ENCODE measurements at places on chromosomes 12 and 14.

- H3K4me3 ChIP-seq, result peak overlapping the region; percentile 92
- no peaks in the 10 kb centered on the region for H3K36me3 ChIP-seq
- peak; percentile 67 for DNase-seq
- H3K27me3 ChIP-seq, result no peaks in the 10 kb centered on the region
- peaks cover 44% of the 10 kb centered on the region for H3K4me1 ChIP-seq
- peak overlapping the region; percentile 95 for H3K27ac ChIP-seq
Observed at GRCh38 chr14:85527006-85527405, 2.9 kb upstream of the FLRT2 start.

DNA sequence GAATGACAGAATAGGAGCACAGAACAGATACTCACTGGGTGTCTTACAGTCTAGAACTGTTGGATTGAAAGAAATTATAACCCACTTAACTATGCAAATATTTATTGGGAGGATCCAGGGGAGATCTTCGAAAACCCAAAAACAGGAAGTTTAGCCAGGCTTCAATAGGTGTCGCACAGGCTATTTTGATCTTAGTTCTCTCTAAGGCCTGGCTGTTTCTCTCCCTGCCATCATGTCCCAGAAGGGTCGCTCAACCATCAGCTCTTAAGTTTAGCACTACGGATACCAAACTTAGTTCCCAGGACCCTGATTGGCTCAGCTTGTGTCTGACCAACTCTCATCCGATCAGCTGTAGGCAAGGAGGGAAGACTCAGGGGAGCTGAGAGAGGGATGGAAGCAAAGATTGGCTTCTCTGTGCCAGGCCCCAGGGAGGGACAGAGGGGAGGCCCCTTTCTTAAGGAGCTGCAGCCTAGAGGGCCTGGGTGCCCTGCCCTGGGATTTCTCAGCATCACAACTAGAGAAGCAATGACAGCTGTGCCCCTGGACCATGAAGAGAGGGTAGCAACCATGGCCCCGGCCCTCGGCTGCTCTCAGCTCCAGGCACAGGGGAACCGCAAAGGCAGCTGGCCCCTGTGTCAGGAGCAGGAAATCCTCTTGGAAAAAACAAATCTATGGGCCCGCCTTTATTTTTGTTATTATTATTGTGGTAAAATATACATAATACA, 13.5 kb downstream of the PHETA1 start:
- H3K4me3 ChIP-seq, result no peak overlapping the region
- DNase-seq, result no peak
- peaks cover 13% of the 10 kb centered on the region for H3K27me3 ChIP-seq
- H3K27ac ChIP-seq, result no peak overlapping the region
- H3K36me3 ChIP-seq, result no peaks in the 10 kb centered on the region

DNA sequence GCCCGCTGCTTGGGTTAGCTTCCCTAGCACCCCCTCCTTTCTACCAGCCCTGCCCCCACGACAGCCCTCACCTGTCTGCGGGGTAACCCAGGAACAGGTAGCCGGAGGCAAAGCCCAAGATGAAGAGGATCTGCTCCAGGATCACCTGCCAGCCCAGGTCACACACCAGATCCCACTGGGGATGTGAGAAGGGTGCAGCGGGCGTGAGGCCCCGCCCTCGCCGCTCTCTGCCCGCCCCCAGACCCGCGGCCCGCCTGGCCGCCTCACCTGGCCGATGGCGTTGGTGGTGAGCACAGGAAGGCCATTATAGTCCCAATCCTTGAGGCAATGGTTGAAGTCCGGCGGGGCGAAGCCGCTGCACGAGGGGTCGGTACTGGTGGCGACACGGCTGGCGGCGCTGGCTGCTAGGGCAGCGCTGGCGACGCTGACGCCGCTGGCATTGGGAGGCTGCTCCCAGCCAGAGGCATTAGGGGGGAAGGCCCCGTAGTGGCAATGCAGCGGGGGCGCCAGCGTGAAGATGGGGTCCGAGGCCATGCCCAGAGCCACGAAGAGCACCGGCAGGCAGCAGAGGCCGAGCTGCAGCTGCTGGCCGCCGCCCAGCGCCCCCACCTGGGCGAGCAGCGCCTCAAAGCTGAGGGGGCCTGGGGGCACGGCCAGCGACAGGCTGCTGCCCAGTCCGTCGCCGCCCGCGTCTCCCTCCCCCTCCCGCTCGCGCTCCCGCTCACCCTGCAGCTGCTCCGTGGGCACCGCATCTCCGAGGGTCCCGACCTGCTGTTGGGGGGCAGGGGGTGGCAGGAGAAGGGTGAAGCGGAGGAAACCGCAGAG, 794 bp downstream of the SLC22A17 start:
- peaks cover 10% of the 10 kb centered on the region for H3K4me1 ChIP-seq
- peaks cover 8% of the 10 kb centered on the region for H3K36me3 ChIP-seq
- H3K27ac ChIP-seq, result no peak overlapping the region
- H3K27me3 ChIP-seq, result peaks cover 11% of the 10 kb centered on the region
- DNase-seq, result no peak

DNA sequence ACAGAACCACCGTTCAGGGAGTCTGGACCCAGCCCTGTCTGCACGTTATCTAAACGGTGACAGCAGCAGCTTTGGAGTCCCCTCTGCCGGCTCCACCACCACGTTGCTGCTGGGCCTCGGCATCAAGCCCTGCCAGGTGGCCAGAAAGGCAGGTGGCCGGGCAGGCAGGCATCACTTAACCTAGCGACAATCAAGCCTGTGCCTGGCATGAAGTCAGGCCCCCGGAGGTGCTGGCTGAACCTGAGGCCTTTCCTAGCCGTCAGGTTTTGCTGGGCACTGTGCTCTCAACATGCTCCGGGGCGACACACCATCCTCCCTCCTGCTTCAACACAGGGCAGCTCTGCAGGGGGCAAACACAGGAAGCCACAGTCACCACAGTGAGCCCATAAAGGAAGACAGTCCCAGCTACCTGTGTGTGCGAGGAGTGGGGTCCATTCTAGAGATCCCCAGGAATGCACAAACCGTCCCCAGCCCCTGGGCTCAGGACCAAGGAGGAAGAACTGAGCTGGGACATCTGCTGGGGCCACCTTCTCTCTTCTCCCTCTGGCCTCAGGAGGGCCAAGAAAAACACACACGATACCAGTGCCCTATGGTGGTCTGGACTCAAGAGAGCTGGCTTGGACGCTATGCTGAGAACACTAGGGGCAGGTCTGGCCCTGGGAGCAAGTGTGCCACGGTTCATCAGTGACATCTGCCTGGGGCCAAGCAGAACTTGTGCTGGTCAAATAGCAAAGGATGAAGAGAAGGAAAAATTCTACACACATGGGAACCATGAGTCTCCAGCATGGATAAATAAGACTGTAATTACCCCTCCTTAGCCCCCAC, 44.7 kb downstream of the CCDC88C start:
- no peaks in the 10 kb centered on the region for H3K36me3 ChIP-seq
- DNase-seq, result no peak
- H3K4me1 ChIP-seq, result peaks cover 16% of the 10 kb centered on the region
- no peak overlapping the region for H3K27ac ChIP-seq
- peaks cover 56% of the 10 kb centered on the region for H3K27me3 ChIP-seq

GRCh38 chr12:76790564-76791552, 26.9 kb downstream of the ZDHHC17 start:
- H3K4me1 ChIP-seq, result peaks cover 8% of the 10 kb centered on the region
- peaks cover 13% of the 10 kb centered on the region for H3K36me3 ChIP-seq
- H3K27ac ChIP-seq, result peak overlapping the region; percentile 9
- H3K4me3 ChIP-seq, result no peak overlapping the region

DNA sequence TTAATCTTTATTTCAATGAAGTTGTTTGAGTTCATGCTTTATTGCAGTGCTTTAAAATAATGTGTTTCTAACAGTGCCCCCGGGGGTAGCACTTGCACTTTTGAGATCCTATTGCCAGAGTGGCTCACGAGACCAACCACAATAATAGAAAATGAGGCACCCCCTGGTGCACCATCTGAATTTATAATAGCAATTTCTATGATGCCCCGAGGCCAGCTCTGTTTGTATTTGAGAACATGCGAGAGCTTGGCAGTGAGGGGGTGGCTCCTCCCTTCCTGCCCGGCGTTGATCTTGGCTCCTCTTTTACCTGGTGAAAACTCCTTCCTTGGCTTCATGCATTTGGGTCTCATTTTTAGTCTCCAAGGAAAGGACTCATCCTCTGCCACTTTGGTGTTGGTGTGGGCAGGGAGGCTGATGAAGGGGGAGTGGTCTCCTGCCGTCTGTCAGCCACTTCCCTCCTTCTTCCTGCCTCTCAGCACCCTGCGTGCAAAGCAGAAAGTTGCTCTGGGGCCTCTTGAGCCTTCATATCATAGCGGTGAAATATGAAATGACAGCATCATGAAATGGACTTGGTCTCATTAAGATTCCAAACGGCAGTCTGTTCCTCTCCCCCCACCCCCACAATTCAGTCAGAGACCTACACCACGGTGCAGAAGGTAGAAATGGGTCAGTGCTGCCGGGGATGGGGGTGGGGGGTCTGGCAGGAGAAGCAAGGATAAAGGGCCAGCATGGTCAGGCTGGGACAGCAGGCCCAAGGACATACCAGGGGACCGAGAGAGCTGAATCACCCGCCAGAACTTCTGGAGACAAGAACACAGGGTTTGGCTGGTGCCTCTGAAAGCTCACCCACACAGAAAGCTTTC, 17.7 kb upstream of the NRXN3 start:
- no peaks in the 10 kb centered on the region for H3K4me1 ChIP-seq
- no peaks in the 10 kb centered on the region for H3K36me3 ChIP-seq
- H3K27ac ChIP-seq, result no peak overlapping the region
- peaks cover 3% of the 10 kb centered on the region for H3K27me3 ChIP-seq

DNA sequence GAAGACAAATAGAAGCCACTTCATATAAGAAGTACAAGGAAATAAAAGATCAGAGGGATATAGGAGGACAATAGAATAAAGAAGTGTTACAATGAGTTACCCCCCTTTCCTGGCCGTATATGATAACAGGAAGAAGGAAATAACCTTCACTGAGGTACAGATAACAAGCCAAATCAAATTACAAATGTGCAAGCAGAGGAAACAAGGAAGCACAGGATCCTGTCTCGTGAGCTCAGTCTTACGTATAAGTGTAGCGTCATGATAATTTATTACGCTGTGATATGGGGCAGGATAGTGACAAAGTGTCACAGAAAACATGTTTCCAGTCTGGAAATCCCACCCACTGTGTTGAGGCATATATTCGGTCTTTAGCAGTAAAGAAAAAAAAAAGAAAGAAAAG, 26.5 kb downstream of the CRACR2A start:
- peaks cover 30% of the 10 kb centered on the region for H3K27me3 ChIP-seq
- H3K4me1 ChIP-seq, result no peaks in the 10 kb centered on the region
- no peak overlapping the region for H3K4me3 ChIP-seq
- H3K36me3 ChIP-seq, result no peaks in the 10 kb centered on the region
- no peak overlapping the region for H3K27ac ChIP-seq
- no peak for DNase-seq

- no peak within 1 kb of the TSS for H3K27ac ChIP-seq
- H3K4me3 ChIP-seq, result no peak within 1 kb of the TSS
- no peaks in the 10 kb centered on the region for H3K36me3 ChIP-seq
- no peaks in the 10 kb centered on the region for H3K4me1 ChIP-seq
- H3K27me3 ChIP-seq, result peaks cover 51% of the 10 kb centered on the region
Observed at GRCh38 chr14:69484444-69485314, at the start of gene PLEKHD1. PLEKHD1 (plus strand) TSS chr14:69484728; CDS start chr14:69484966, 238 bp downstream.

DNA sequence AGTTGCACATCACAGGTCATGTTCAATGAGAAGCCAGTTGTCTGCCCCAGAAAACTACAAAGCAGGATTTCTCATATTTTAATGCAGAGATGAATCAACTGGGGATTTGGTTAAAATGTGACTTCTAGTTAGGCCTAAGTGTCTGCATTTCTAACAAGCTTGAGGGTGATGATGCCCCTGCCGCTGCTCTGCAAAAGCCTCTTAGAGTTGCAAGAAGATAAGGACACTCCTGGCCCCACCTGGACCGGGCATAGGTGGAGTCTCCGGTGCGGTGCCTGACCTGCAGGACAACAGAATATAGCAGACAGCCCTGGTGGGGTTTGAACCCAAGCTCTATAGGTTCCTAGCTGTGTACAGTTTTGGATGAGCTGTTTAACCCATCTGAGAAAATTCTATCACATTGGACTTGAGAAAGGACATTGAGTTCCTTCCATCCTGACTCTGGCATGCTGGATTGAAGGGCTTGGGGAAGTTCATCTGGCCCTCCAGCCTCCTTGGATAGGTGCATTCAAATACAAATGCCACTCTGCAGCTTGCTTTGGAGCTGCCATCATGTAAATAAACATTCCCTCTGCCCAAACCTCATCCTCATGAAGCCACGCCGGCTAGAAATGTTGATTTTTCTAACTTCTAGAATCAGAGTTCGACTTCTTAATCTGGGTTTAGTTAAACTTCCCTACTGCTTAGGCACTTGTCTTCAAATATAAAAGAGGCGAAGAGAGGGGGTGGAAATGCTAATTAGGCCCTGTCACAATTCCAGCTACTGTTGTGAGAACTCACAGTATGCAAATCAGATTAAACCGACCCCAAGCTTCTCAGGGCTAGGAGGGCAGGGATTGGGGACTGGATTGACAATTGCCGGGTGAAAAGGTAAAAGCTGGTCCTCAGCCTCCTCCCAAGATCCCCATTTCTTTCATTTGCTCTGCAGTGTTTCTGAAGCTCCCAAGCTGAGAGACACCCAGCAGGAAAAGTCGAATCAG, 1225.6 kb downstream of the VRK1 start:
- H3K27ac ChIP-seq, result no peak overlapping the region
- no peak overlapping the region for H3K4me3 ChIP-seq

DNA sequence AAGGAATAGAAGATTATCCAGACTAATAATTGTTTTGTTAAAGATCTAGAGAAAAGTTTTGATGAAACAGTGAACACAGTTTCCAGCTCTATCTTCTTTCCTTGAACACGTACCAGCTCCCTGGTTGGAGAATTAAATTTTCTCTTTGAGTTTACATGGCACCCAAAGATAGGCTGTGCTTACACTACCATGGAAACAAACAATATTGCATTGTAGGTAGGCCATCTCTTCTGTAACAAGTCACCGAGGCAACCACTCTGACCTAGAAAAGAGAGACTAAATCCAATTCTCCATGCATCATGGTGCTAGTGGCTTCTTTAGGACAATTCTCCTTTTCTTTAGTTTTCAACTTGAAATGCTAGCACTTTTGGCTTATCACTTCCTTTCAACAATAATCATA, 9.9 kb downstream of the BMAL2 start:
- H3K4me3 ChIP-seq, result peak overlapping the region; percentile 76
- H3K36me3 ChIP-seq, result peaks cover 26% of the 10 kb centered on the region
- H3K4me1 ChIP-seq, result peaks cover 94% of the 10 kb centered on the region

GRCh38 chr14:99619835-99620834, 16.1 kb upstream of the CCDC85C start:
- no peaks in the 10 kb centered on the region for H3K36me3 ChIP-seq
- DNase-seq, result peak; percentile 45
- H3K4me1 ChIP-seq, result peaks cover 53% of the 10 kb centered on the region
- peaks cover 3% of the 10 kb centered on the region for H3K27me3 ChIP-seq
- H3K27ac ChIP-seq, result peak overlapping the region; percentile 87
